ENCODE measurements at places on chromosomes 4 and X.
A peak's percentile ranks its signal among the peaks of the same experiment; 100 is the strongest.

GRCh38 chrX:70527053-70527452 lies 82.4 kb downstream of the DLG3 start:
- DNase-seq: no peak

- peak; percentile 43 for DNase-seq
These were observed 121.6 kb upstream of the FAT1 start for GRCh38 chr4:186845137-186845842.

DNA sequence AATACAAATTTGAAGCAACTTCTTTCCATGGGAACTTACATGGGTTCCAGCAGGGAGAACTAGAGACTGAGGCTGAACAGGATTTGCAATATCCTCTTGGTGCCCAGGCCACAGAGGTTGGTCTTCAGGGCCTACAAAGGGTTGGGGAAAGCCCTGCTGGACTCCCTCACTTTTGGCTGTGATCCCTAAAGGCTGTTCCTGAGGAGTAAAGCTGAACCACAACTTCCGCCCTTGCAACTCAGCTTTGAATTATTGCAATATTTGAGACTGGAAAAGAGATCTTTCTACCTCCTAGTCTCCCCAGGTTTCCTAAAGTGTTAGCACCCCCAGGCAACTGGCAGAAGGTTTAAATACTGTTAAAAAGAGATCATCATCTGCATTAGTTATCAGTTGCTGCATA lies 26.9 kb downstream of the DCHS2 start:
- no peak for DNase-seq

DNA sequence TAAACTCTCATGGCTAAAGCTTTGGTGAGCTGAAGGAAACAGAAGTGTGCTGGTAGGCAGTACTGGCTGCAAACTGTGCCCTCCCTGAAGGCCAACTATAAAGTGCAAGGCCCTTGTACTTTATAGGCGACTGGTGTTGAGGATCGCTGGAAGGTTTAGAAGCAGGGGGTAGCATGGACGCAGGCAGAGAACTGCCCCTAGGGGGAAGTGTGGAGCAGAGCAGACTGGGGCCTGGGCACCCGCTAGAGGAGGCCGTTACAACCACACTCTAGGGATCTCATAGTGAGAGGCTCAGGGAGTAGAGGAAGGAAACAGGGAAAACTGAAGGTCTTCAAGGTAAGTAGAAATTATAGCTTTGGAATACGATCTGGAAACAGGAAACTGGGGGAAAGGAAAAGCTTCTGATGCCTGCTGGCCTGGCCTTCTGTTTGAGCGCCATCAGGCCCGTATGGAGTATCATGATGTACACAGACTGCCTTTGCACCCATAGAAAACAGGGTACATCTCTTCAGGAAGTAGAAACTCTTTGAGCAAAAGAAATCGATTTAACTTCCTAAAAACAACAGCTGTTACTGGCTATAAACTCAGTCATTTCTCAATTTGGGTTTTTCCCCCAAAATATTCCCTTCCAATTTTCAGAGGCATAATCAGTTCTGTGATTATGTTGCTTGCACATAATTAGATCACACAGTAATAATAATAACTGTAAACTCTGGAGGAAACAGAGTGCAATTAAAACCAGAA lies 23.9 kb upstream of the TMSB4X start:
- DNase-seq: peak; percentile 86

DNA sequence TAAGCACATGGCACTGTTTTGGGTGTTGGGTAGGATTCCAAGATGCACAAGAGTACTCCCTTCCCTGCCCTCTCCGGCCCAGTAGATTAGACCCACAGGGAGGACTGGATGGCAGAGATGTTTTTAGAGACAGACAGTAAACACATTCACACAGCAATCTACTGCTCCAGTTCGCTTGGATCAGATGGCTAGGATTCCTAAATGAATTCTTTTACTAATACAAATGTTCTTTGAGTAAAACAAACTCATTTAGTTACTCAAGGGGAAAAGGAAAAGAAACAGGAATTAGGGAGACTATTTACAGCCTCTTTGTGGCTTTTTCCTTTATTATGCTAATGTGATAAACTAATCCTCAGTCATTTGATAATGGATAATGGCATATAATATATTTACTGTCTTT lies 5.9 kb downstream of the SNX25 start:
- DNase-seq: no peak
